SJSA1 (cell line): ENCODE measurements at places on chromosomes 7 and 10. TPM values are rescaled to one million over a fixed set of nuclear protein-coding genes. Genes with fewer than 3 reads are reported as not detected.

SH2B2 gene
- 62.6 and 83.1 TPM in 2 replicates for total RNA-seq

C10orf71 gene
- not detected in 2 replicates for total RNA-seq

ARHGAP22 gene
- 0.53 TPM in 1 of 2 replicates, not detected in the other for total RNA-seq

LBX1 gene
- total RNA-seq, result not detected in 2 replicates

MRC1 gene
- not detected in 2 replicates for total RNA-seq

IFIT3 gene
- total RNA-seq, result 9.0 and 12.9 TPM in 2 replicates

GJD4 gene
- total RNA-seq, result 0.13 TPM in 1 of 2 replicates, not detected in the other

PVRIG gene
- total RNA-seq, result 1.7 TPM in 1 of 2 replicates, not detected in the other

ANKRD7 gene
- 0.55 TPM in 1 of 2 replicates, not detected in the other for total RNA-seq

OR6B1 gene
- not detected in 2 replicates for total RNA-seq
